Inflammatory macrophage (primary cell): ENCODE measurements at places on chromosomes 5 and 9.
A peak's percentile ranks its signal among the peaks of the same experiment; 100 is the strongest.

GRCh38 chr5:27191786-27192510 lies 153.6 kb upstream of the CDH9 start:
- DNase-seq: no peak

- DNase-seq: peak; percentile 68
These were observed 95.1 kb upstream of the CCNG1 start for GRCh38 chr5:163342306-163342705.

- DNase-seq: peak; percentile 86
These were observed 64.0 kb upstream of the FYB1 start for GRCh38 chr5:39283231-39283818.

- peak; percentile 15 for DNase-seq
These were observed 247.7 kb downstream of the PJA2 start for GRCh38 chr5:109161914-109162683.

DNA sequence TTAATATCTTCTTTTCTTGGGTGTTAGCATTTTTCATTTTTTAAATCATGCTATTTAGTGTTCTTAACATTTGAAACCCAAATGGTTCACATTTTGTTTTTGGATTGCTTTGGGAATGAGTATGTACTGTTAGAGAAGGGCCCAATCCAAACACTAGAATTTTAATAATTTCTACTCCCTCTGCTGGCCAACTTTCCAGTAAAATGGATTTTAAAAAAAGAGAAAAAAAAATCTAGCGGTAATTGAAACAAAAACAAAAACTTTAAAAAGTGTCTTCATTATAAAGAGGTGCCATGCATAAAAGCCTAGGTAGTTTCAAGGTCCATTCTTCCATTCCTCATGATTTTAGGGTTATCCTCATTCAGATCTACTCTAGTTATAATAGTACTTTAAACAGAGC lies 32.1 kb upstream of the RICTOR start:
- no peak for DNase-seq

DNA sequence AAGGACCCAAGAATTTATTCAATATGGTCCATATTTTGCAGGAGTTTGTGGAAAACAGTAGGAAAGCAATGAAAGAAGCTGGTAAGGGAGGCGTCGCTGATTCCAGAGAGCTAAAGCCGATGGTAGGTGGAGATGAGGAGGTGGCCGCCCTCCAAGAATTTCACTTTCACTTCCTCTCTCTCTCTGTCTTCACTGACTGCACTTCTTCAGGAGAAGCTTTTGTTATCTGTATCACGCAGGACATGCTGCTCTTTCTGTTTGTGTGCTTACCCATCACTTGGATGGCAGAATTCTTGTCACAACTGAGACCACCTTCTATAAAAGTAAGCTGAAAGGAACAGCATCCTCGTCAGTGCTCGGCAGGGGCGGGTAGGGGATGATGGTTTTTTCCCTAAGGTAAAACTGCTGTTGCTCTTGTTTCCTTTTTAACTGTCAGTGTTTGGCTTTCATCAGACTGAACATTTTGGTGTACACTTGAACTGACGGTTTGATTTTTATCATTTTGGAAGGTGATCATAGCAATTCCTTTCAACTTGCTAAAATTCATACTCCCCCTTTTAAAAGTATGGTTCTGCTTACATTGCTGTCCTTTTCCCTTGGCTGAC lies 62.4 kb upstream of the FSD1L start:
- DNase-seq: peak; percentile 61

GRCh38 chr9:127105805-127106465 lies 16.5 kb downstream of the ANGPTL2 start:
- DNase-seq: no peak
